ENCODE measurements at places on chromosomes 11 and 22.

DNA sequence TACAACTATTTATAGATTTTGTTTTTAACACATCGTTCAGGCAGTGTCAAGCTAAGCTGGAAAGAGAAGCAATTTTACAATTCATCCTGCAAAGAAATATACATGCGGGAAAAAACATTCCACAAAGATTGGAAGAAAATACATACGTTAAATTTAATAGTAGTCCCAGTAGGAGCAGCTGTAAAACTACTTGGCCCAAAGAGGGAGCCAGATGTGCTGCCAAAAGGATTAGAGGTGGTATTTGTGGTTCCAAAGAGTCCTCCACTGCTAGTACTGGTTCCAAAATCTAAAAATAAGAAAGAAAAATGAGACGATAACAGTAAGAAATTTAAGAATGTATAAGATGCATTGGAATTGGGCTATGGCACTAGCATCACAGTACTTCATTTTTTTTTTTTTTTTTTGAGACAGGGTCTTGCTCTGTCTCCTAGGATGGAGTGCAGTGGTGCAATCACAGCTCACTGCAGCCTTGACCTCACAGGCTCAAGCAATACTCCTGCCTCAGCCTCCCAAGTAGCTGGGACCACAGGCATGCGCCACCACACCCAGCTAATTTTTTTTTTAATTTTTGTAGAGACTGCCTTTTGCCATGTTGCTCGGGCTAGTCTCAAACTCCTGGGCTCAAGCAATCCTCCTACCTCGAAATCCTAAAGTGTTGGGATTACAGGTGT lies 21.5 kb downstream of the NUP98 start:
- DNase-seq, result peak; percentile 22

- DNase-seq, result peak; percentile 21
These were observed 40.0 kb downstream of the TENM4 start for GRCh38 chr11:79400717-79401330.

DNA sequence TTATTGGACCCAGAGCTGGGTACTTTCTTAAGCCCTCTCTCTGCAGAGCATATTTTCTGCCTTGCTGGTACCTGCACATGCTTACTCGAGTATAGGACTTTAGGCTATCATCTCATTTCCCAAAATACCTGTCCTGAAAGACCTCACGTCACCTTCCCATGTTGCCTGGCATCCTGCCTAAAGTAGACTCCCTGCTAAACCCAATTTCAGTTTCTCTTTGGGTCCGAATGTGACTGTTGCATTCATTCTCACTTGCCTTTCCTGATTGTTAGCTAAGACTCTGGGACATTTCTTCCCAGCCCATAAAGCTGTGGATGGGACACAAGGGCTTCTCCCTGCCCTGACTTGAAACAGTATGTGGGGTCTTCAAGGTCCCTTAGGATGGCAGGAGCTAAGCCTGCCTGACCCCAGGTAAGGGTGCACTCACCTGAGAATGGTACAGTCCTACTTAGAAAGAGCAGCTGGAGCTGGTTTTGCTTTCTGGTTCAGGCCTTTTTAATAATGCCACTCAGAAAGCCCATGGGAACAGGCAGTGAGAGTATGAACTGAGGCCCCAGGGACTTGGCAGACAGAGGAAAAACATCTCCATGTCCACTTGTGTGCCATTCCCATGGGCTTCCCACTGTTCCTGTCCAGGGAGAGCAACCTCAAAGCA lies 12.9 kb downstream of the OR51E2 start:
- no peak for DNase-seq

DNA sequence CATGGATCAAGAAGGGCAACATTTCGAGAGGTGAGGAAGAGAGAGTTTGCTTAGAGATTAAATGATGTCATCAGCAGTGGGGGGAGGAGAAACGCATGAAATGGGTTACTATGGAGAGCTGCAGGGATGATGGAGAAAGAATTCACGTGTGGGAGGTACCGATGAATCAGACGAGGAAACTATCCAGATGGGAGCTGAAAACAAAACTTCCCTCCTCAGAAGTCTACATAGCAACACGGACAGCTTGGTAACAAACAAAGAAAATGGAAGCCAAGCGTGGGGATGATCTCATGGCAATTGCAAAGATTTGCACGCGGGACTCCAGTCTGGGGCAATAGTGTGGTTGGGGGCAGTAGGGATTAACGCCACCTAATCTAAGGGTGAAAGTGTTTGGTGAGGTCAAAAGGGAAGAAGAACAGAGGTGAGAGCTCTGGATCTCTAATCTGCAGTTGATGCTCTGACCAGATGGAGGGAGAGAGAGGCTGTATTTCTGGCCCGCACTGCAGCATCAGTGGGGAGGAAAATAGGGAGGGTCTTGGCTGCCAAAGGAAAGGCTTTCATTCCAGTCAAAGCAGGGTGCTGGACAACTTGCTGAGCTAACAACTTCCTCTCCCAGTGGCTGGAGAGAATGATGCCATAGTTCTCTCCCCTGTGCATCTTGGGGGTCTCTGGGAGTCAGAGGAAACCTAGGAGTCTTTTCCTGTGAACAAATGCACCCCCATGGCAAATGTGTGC lies 43.4 kb upstream of the CSNK2A3 start:
- peak; percentile 90 for DNase-seq

GRCh38 chr11:61553373-61554171 lies 27.3 kb downstream of the SYT7 start:
- DNase-seq, result no peak

DNA sequence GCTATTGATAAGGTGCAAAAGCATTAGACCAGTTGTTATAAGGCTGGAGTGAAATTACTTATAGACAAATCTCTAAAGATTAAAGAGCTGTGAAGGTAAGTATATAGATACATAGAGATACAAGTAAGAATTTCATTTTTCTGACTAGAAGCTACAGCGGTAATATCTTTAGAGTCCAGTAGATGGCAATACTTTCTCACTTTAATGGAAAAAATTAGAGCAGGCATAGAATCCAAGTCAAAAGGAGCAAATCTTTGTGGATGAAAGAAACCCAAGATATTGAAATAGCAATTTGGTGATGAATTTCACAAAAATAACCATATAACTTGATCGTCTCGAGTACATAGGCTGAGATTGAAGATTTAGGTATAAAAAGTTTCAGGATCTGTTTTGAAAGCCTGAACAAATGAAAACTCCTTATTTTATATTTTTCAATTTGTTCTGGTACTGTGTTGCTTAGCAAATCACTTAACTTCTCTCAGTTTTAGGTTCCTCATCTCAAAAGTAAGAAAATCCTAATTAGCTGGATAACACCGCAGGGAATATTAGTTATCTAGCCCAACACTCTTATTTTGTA lies 81.9 kb downstream of the UVRAG start:
- DNase-seq, result peak; percentile 35
